Activated CD4-positive, alpha-beta T cell treated with anti-CD3 and anti-CD28 coated beads, Interleukin-2, amount 50 U/mL, for 1 hour (primary cell): ENCODE measurements at places on chromosomes 1 and 21.

GRCh38 chr1:86914998-86915736 is 732 bp downstream of the HS2ST1 start:
- DNase-seq = peak; percentile 41

GRCh38 chr21:25079053-25079452 is 528.2 kb downstream of the MRPL39 start:
- no peak for DNase-seq

DNA sequence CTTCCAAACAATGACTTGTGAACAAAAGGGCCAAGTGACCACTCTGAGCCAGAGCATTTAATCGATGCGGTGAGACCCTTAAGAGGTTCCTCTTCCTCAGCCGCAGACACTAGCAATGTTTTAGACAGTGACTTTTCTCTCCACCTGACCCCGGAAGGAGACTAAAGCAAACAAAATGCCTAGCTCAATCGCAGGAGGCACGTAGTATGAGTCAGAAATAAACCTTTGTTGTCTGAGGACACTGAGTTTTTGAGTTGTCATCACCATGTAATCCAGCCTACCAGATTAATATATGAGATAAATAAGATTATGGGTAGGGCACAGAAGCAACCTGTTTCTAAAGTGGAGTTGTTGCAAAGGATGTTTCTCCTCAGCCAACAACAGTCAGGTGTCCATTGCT is 326.2 kb upstream of the DUSP10 start:
- DNase-seq = no peak

DNA sequence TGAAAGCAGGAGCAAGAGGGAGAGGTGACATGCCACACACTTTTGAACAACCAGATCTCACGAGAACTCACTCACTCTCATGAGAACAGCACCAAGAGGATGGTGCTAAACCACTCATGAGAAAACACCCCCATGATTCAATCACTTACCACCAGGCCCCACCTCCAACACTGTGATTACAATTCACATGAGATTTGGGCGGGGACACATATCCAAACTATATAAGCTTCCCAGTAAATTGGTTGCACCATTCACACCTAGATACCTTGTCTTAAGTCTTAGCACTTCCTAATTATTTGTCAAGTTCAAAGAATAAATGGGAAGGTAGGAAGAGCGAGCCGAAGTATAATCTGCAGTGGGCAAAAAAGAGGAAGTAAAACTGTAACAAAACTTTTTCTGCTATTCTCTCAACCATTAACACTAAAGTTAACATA is 34.3 kb downstream of the AMY1C start:
- no peak for DNase-seq

DNA sequence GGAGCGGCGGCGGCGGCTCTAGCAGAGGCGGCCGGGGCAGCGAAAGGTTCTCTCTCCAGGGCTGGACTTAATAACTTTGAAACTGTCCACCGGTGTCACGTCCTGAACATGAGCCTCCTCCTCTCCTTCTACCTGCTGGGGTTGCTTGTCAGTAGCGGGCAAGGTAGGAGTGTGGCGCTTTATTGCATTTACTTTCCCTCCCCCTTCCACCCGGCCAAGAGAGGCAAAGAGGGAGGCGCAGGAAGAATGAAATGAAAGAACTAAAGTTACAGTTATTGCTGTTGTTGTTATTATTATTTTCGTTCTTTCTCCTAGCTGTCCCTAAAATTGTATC is 214 bp downstream of the NCAM2 start:
- DNase-seq = no peak
